ENCODE measurements at places on chromosomes 11 and 22.

DNA sequence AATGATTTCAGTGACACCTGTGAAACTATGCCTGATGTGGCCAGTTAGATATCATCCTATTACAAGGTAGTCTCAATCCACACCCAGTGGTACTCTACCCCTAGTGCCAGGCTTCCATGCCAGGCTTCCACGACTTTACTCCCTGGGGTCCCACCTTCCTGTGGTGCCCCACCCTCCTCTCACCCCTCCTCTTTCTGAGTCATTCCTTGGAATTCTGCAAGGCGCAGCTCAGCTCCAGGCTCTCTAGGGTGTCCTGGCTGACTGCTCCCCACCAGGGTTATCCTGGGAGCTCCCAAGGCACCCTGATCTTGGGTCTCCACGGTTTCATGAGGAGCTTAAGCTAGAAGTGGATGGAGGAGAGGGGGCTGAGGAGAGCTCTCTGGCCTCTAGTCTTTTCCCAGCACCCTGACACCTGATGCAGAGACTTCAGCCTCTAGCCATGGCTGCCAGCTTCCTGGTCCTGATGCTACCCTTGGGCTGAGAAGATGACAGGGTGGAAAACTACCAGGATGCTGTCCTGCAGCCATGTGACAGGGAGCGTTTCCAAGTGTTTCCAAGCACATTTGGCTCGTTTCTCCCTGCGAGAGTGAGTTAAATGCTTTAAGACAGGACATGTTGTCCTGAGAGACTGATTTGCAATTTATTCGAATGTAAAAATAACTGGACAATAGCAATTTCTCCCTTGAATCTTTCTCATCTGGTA is 1461.2 kb downstream of the TBC1D22A start:
- no peak for DNase-seq

- DNase-seq, result no peak
These were observed 1.1 kb downstream of the OR5A2 start for GRCh38 chr11:59425131-59425530.

GRCh38 chr22:19943082-19944026 is 1.7 kb upstream of the TXNRD2 start:
- DNase-seq, result no peak

DNA sequence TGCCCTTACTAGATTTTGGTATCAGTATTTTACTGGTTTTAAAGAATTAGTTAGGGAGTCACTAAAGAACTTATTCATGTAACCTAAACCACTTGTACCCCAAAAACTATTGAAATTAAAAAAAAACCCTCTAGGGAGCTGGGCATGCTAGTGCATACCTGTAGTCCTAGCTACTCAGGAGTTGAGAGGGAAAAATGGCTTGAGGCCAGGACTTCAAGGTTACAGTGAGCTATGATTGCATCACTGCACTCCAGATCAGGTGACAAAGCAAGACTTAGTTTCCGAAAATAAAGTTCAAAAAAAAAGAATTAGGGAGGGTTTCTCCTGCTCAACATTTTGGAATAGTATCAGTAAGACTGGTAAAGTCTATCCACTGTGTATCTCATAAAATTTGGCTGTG is 364.4 kb upstream of the LUZP2 start:
- no peak for DNase-seq

- no peak for DNase-seq
These were observed 109.7 kb upstream of the CLPB start for GRCh38 chr11:72543849-72544542.
